Breast epithelium (tissue), 4 donors: ENCODE measurements at places on chromosomes 11 and 22.
A peak's percentile ranks its signal among the peaks of the same experiment; 100 is the strongest.

- no peak for DNase-seq
These were observed 15.5 kb upstream of the C1QTNF4 start for GRCh38 chr11:47609675-47610074.

DNA sequence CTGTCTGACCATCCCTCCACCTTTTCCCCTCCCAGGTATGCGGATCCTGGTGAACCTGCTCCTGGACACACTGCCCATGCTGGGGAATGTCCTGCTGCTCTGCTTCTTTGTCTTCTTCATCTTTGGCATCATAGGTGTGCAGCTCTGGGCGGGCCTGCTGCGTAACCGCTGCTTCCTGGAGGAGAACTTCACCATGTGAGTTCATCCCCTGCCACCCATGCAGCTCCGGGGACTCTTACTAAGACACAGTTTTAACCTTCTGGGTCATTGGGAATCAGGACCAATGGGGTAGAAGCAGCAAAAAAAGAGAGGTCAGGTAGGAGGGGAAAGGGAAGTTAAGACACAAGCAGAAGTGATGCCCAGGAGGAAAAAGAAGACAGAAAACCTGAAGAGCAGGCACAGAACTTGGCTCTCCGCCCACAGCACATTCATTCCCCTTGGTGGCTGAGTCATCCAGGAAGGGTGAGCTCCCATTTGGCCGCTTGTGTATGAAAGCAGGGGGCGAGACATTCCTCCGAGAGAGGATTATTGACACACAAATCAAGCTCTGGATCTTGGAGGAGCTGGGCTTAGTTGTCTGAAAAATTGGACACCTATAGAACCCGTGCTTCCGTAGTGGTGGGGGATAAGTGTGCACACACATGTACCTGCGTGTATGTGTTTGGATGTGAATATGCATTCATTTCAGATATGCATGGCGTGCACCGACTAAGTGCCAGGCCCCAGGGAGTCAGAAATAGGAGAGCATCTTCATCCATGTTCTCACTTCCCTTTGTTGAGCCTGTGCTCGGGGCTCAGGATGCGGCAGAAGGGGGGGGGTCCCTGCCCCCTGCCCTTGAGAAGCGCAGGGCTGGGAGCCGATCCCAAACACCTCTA, 64.2 kb downstream of the CACNA1I start:
- peak; percentile 81 for DNase-seq

DNA sequence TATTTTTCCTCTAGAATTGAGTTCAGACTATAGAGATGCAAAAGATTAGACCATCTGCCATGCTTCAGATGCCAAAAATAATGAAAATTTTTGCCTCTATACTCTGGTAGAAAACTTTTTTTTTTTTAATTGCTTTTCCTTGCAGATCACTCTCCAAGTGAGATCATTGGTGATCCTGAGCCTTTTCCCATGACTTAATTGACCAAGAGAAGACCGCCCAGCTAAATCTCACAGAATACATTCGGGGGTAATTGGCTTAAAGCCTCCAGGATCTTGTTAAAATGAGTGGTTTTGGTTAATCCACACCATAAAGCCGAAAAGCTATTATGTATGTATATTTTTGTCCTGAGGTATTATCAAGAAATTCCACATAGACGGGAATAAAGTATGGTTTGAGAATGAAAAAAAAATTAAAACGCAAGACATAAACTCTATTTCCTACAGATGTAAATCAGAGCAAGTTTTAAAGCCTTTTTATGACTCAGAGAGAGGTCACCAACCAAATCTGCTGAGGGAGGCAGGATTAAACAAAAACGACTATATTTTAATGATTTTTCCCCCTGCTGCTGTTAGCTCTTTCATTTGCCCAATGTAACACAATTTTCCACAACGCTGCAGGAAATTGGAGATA, 64.0 kb downstream of the PARVA start:
- DNase-seq = no peak

- DNase-seq = no peak
These were observed 10.5 kb upstream of the JHY start for GRCh38 chr11:122872046-122872445.

- DNase-seq = no peak
These were observed 62.8 kb downstream of the BCR start for GRCh38 chr22:23243006-23243573.

DNA sequence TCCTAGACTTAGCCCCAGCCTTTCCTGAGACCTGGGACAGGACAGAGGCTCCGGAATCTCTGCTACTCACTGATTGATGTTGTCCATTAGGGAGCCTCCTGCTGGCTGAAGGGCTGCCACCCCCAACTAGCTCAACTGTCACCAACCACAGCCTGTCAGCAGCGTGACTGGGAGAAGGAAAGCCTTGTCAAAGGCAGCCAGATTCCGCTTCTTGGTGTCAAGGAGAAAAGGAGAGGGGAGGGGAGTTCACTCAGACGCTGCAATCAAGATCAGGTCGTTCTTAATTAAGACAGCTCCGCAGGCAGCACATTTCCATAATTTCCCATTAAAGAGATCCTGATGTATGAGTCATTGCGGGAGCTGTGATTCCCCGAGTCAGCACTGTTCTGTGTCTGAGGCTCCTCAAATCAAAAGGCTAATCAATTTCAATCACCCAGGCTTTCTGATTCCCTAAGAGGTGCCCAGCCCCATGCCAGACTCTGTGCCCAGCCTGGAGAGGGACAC, 152.8 kb upstream of the ZBED5 start:
- no peak for DNase-seq

DNA sequence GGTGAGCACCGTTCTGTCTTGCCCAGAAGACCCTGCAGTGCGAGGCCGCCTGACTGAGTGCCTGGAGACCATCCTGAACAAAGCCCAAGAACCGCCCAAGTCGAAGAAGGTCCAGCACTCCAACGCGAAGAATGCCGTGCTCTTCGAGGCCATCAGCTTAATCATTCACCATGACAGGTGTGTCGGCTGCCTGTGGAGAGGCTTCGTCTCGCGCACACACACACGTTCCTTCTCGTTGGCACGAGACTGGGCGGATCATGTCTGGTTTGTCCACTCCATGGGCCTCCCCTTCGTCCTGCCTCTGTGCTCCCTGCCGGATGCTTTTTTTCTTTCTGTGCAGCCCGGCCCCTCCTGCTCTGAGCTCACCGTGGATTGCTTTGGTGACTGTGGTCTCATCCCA, 51.1 kb downstream of the MUC6 start:
- no peak for DNase-seq

DNA sequence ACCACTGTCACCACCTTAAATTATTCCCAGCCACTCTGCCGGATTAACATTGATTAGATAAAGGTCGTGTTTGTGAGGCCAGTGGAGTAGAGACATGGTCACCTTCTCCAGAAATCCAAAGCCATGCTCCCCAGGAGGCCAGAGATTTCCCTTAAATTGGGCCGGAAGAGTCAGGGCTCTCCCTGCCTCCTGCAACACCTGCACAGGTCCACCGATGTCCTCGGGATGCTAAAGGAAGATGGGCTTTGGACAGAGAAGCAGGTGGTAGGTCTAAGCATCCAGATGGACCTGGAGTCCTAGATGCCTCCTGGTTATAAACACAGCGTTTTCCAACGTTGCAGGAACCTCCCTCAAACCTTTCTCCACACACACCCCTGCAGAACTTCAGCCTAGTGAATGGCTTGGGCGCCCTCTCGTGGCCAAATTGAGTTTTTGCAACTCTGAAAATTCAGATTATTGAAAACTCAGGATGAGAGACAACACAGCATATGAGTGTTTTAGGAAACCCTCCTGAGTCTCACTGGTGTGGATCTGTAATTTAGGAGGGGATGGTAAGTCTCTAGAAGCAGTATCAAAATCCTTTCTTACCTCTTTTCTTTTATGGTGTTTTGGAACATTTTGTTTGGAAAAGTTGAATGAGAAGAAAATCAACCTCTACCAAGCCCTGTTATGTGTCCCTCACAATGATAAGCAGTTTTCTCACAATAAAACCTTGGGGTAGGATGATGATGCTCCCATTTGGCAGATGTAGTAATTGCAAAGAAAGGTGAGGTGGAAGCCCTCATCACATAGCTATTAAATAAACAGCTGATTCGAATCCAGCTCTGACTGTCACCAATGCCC, 109.6 kb downstream of the RRAS2 start:
- DNase-seq = peak; percentile 43

DNA sequence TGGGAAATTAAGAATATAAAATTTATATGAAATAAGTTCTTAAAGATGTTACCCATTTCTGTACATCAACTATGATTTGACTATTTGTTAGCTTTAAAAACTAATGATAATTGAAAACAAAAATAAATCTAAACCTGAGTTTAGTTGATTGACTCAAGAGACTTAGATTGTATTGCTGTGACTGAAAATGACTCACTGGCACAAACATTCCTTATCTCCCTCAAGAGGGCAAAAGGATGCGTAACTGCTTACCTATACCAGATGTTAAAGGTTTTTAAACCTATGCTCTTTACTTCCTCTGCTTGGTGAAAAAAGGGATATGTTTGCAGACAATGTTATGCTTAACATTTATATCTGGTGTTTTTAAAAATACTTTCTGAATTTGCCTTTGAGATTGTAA, 30.3 kb downstream of the ATM start:
- DNase-seq = no peak

- no peak for DNase-seq
These were observed 43.0 kb downstream of the BTG4 start for GRCh38 chr11:111469200-111469599.

- DNase-seq = no peak
These were observed 32.9 kb upstream of the APOL5 start for GRCh38 chr22:35684732-35685131.

- DNase-seq = peak; percentile 91
These were observed 32.9 kb upstream of the SMIM38 start for GRCh38 chr11:69122630-69123431.

- DNase-seq = no peak
These were observed 46.2 kb downstream of the TP53I11 start for GRCh38 chr11:44904261-44905020.

DNA sequence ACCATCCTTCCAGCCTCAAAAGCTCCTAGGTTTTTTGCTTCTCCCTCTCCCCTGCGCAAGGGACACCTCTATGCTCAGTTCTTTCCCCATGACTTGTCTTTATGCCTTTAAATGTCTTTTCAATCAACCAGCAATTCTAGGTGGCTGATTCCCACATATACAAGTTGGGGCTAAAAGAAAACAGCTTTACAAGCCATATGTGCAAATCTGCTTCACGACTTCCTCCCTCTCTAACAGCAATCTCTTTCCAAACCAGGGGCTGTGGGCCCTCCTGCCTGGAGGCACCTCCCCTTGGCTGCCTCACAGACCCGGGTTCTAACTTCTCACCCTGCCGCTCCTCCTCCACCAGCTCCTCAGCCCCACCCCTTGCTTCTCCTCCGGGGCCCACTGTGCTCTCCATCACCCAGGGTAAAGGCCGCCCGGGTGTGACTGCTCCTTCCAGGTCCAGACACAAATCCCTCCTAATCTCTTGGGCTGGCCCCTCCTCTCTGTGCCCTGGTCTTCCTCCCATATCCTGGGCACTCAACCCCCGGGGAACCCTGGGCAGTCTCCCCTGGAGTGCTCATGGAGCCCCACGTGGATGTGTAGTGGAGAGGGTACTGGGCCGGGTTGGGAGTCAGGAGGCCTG, 14.1 kb downstream of the TMPRSS13 start:
- DNase-seq = peak; percentile 48

- DNase-seq = no peak
These were observed 41.7 kb upstream of the APLNR start for GRCh38 chr11:57278721-57279095.

DNA sequence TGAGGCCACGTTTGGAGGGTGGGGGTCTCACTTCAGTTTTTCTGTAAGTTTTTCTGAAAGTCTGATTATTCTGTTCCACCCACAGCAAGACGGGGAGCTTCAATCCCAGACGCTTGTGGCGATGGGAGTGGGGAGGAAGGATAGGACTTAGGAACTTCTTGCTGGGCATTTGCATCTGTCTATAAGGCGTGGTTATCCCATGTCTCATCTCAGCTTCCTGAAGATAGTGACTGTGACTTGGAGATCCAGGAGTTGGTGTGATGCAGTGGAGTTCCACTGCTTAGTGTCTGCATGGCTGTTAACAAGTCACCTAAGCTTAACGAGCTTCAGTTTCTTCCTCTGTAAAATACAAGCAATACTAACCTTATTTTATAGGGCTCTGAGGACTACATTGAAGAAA, 58.9 kb upstream of the BARX2 start:
- DNase-seq = no peak

DNA sequence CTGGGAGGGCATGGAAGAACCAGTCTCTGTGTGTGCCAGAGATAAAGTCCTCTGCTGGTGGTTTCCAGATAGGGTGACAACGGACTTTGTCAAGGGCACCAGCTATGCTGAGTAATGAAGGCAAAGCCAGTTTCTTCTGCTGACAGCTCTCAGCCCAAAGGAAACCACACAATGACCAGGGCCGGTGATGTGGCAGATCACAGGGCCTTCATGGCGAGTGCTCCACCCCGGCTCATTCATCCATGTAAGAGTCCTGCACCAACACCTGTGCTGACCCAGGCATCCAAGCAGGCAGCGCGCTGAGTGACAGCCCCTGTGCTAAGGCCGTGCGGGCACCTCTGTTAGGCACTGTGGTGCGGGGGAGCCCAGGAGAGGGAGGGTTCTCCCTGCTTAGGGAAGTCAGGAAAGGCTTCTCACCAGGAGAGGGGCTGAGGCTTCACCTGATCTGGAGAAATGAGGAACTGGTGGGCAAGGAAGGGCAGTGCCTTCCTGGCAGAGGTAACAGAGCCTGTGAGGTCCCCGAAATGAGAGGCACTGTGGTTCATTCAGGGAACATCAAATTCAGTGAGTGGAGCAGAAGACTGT, 33.8 kb downstream of the TP53I11 start:
- no peak for DNase-seq

- DNase-seq = no peak
These were observed 1436.4 kb downstream of the BRD1 start for GRCh38 chr22:48391171-48391711.

DNA sequence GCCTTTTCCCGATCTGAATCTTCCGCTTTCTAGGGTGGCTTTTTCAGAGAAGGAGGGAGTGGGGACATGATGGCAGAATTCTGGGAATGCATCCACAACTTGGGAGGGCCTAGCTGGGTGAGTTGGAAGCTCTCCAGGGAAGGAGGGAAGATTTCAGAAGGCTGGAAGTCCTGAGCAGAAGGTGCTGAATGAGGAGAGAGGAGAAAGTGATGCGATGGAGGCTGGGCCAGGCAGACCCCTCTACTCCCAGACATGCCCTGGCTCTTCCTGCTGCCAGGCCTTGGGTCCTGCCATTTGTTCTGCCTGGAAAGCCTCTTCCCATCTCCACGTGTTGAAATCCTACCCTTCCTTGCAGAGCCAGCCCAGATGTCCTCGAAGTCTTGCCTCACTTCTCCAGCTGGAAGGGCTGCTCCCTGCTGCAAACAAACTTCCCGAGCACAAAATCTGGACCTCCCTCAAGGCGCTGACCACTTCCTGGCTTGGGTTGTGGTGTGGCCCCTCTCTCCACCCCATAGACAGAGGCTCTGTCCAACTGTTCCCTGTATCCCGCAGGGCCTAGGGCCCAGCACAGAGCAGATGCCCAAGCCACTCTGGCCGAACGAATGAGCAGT, 16.8 kb downstream of the LRRC32 start:
- peak; percentile 45 for DNase-seq

- no peak for DNase-seq
These were observed 52.0 kb upstream of the MMP13 start for GRCh38 chr11:103007521-103007920.

- no peak for DNase-seq
These were observed 9.1 kb downstream of the MMP10 start for GRCh38 chr11:102771351-102771750.

GRCh38 chr11:46890665-46891064, 27.7 kb downstream of the LRP4 start:
- DNase-seq = no peak

GRCh38 chr11:101442171-101442570, 141.6 kb downstream of the TRPC6 start:
- no peak for DNase-seq
